ENCODE measurements at places on chromosomes 1 and 21.

GRCh38 chr1:89897347-89898133 is 76.7 kb downstream of the LRRC8D start:
- no peak for DNase-seq

DNA sequence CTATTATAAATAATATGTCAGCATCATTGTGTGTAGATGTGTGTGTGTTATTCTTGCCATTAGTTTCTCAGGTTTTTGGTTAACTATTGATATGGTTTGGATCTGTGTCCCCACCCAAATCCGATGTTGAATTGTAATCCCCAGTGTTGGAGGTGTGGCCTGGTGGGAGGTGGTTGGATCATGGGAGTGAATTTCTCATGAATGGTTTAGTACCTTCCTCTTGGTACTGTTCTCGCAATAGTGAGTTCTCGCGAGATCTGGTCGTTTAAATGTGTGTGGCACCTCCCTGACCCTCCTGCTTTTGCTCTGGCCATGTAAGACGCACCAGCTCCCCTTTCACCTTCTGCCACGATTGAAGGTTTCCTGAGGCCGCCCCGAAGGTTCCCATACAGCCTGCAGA is 9.6 kb upstream of the POFUT2 start:
- no peak for DNase-seq

DNA sequence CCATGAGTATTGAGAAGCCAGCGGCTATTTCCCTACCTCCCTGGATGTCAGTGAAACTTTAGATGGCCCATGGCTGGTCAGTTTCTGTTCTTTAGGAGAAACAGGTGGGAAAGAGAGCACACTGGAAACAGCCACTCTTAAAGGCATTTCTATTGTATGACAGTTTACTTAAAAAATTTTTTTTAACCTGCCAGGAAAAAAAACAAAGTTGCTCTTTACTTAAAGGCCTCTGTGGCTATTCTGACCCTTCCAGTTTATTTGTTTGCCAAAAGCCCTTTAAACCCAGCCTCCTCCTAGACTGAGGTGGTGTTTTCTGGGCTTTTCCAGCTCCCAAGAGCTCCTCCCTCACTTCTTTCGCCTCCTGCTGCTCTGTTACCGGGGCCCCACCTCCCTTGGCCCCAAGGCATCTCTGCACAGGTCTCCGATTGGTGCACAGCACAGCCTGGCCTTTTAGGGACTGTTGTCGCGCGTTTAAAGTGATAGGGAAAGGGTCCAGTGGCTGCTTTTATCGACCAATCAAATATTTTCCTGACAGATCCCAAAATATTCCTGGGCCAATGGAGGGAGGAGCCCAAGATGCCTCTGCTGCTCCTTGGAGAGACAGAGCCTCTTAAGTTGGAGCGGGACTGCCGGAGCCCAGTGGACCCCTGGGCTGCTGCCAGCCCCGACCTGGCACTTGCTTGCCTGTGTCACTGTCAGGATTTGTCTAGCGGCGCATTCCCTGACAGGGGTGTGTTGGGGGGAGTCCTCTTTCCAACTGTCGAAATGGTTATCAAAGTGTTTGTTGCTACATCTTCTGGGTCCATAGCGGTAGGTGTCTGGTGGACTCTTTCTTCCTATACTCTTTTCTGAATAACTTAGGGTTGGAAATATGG is at the start of gene SH3BGR:
Gene SH3BGR, plus strand, starts transcription at position 639 of the 875 bp plus-strand sequence. Its CDS starts 127 bp downstream, at position 766.
- DNase-seq = no peak

DNA sequence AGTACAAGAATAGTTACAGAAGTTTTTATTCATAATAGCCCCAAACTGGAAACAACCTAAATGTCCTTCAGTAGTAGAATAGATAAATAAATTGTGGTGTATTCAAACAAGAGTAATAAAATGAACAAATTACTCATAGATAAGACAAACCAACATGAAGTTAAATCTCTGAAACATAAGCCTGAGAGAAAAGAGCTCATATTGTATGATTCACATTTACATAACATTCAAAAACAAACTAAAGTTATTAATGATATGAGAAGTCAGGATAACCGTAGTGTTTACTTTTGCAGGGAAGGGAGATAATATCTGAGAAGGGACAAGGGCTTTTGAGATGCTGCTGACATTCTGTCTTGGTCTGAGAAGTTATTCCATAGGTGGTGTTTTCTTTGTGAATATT is 13.5 kb downstream of the STPG1 start:
- DNase-seq = no peak

- DNase-seq = no peak
These were observed 81.3 kb downstream of the MAST2 start for GRCh38 chr1:45884700-45885099.

GRCh38 chr1:83959824-83960498 is 39.0 kb downstream of the TTLL7 start:
- no peak for DNase-seq

- no peak for DNase-seq
These were observed 1.0 kb downstream of the TRMT1L start for GRCh38 chr1:185155600-185156287.

DNA sequence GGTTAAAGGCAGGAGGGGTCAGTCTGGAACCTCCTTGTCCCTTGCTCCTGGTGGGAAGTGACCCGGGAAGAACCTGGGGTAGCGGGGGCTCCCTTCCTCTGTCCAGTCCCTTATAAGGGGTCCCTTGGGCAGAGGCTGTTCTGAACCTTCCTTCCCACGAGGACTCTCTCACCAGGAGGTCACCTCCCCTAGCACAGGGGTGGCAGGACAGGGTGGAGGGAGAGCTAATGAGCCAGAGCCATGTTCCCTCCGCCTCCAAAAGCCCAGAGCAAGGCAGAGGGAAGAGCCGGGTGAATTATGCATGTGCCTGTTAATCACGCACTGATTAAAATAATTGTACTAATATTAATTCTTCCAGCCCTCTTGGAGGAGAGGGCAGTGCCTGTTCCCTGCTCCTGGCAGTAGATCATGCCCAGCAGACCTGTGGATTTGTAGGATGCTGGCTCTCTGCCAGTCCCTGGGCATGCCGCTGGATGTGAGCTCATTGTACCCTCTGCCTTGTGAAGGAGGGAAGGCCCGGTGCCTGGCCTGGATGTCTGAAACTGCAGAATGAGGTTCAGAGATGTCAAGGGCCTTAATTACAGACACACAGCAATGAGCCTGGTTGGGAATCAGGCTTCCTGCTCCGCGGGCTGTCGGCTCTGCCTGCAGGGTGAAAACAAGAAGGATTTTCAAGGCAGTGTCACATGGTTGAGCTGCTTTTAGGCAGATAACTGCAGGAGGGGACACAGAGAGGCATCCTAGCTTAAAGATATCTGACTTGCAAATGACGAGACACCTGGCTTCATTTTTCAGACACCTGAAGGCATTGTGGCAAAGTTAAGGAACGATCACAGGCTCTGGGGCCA is 68.2 kb downstream of the IGSF21 start:
- no peak for DNase-seq

DNA sequence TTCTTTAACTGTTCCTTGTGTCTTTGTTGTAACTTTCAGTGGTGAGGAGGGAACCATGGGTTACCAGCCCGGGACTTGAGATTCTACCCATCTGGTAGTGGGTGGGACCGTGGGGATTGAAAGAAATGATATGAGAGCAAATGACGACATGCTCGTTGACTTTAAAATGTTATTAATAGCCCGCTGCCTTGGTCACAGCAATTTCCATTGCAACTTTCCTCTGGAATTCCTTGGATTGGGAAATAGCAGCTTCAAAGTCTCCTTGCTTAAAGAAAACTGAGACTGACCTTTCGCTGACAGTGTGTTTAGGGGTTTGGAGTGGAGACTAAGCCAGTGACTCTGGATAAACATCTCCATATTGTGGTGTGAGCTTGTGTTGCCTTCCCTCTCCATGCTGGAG is 44.2 kb upstream of the MARK1 start:
- no peak for DNase-seq

- DNase-seq = no peak
These were observed 6.1 kb downstream of the STRIP1 start for GRCh38 chr1:110040548-110040947.

DNA sequence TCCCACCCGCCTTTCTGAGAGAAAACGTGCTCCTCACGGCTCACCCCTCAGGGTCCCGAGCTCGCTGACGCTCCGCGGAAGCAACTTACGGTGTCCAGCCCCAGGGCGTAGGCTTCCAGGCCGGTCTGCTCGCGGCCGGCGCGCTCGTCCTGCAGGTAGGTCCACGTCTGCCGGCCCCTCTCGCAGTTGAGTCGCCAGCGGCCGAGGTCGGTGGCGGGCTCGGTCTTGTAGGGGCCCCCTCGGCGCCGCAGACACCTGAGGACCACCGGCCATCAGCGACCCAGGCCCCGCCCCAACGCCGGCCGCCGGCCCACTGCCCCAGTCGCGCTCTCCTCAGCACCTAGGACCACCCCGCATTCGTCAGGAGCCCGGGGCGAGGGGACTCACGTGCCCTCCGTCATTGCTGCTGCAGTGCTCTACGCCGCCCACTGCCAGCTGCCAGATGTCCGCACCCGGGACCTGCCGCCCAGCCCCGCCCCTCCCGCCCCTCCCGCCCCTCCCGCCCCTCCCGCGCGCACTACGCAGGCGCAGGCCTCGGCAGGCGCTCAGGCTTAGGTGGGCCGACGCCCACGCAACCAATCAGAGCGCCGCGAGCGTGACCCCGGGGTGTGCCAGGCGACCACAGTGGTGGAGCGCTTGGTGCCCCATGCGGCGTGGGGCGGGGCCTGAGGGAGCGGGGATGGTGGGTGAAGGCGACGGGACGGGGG is at the start of gene LSS:
Gene LSS, minus strand, starts transcription at position 430 of the 707 bp plus-strand sequence. Its CDS starts 29 bp downstream, at position 401.
- peak; percentile 98 for DNase-seq

GRCh38 chr1:197902454-197903195 is at the start of gene C1orf53:
TSS of gene C1orf53 (plus strand) at chr1:197902630. CDS start at chr1:197902650, 20 bp downstream.
- DNase-seq = peak; percentile 83

- no peak for DNase-seq
These were observed 9.1 kb downstream of the LAMC2 start for GRCh38 chr1:183195142-183195574.

GRCh38 chr1:99980928-99981327 is 11.1 kb downstream of the SLC35A3 start:
- DNase-seq = no peak

DNA sequence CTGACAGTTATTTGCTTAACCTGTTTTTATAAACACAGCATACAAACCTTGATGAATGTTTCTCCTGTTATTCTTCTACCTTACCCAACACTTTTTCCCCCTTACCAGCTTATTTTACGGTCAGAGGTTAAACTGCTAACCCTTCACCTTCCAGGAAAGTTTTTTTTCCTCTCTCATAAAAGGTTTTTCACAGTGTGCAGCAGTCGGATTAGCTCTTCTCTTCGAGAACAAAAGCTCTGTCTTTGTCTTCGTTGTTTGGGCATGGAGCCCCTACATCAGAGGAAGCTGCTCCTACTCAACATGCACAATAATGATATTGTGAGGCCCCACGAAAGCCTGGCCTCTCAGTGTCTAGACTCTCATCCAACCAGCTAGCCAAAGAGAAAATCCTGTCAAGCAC is 42.0 kb downstream of the DENND1B start:
- no peak for DNase-seq

GRCh38 chr1:205542367-205542766 is 37.9 kb downstream of the CDK18 start:
- no peak for DNase-seq

DNA sequence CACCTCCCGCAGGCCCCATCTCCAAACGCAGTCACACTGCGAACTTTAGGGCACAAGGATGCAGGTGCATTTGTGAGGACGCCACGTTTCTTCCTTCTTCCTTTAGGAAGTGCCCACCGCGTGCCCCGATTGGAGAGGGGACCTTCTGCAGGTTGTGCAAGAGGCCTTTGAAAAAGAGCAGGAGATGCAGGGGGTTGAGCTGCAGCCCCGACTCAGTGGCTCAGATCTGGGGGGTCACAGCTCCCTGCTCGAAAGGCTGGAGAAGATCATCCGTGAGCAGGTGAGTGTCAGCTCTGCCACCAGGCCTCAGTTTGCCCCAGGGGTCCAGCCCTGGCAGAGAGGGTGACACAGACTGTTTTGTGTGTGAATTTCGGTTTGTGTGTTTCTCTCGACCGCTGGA is 31.2 kb upstream of the DIP2A start:
- no peak for DNase-seq

DNA sequence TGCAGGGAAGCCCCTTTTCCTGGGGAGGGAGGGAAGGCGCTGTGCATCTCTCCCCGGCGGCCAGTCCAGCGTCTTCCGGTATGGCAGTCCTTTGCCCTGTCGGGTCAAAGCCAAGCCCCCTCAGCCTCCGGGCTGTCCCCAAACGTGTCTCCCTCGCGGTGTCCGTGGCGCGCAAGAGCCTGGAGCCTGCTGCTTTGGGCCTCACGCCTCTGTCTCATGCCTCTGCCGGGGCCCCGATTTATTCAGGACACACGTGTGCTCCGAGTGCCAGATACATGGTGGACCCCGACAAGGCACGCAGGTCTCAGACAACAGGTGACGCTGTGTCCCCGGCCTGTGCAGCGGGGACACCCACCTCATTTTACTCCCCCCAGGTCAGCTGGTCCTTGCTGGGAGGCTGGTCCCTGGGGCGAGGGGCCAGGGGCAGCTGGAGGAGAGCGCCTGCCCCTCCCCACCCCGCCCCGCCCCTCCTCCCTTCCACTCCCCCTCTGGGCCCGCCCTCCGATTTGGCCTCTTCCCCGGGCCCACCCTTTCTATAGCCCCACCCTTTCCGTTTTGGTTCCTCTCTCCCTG is 176.7 kb downstream of the CAMTA1 start:
- no peak for DNase-seq

DNA sequence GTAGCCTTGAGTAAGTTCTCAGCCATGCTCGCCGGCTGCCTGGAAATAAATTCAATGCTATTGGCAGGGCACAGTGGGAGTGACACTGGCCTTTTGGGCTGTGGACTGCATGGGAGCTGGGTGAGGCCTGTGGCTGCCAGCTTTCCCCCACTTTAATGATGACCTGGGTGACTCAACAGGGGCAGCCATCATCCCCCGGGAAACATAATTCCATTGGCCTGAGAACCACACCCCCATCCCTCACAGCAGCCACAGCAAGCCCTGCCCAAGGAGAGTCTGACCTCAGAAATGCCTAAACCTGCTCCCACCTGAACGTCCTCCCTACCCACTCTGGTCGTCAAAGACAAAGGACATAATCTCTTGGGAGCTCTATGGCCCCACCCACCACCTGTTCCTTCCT is 384.0 kb downstream of the LTN1 start:
- DNase-seq = peak; percentile 59

DNA sequence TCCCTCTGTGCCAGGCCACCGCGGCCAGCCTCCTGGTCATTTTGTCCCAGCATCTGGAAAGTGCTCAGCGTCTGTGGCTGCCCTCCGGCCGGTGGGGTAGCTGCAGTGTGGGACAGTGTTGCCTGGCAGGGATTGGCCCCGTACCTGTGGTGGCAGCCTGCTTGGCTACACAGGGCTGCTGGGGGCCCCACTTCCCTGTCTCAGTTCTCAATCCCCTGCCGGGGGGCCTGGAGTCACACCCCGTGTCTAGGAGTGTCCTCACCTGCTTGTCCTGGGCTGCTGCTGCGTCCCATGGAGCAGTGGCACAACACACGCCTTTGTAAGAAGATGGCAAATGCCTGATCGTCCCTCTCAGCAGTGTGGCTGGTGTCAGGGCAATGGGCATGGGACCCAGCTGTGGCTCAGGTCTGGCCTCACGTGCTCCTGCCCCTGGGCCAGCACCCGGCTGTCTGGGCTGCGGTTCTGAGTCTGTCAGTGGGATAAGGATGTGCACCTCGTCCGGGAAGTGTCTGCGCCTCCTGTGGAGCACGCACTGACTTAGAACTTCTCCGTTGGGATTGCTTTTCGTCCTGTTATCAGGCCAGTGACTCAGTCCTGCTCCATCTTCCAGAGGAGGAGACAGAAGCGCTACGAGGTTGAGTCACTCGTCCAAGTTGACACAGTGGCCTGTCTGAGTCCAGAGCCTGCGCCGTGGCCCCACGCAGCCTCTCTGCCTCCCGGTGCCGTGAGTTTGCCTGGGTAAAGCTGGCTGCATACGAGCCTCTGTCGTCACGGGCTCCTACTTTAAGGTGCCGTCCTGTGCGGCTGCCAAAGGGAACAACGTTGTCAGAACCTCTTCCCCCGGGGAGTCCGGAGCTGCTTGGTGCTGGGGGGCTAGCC is 41.0 kb downstream of the CRYAA start:
- no peak for DNase-seq

GRCh38 chr1:62689524-62689923 is 1.3 kb upstream of the DOCK7 start:
- DNase-seq = no peak
